ENCODE measurements at places on chromosomes 4 and X.

DNA sequence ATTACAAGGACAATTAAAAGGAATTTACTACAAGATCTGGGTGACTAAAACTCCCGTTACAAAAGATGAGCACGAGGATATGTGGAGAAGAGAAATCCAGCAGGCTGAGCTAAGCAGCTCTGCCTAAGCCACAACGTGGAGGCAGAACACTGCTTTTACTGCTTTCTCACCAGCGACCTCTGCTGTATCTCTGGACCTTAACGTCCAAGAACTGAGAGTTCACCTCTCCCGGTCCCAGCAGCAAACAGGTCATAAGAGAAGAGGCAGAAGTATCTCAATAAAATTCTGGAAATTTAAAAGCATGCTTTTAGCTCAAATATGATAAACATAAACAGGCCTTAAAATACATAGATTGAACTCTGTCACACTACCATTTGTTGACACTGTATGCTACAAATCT lies 81.0 kb downstream of the ADGRA3 start:
- DNase-seq, result no peak

- no peak for DNase-seq
Observed at GRCh38 chrX:47574547-47575301, 7.5 kb upstream of the TIMP1 start.

- DNase-seq, result no peak
Observed at GRCh38 chrX:8192276-8192675, 21.2 kb upstream of the VCX2 start.

DNA sequence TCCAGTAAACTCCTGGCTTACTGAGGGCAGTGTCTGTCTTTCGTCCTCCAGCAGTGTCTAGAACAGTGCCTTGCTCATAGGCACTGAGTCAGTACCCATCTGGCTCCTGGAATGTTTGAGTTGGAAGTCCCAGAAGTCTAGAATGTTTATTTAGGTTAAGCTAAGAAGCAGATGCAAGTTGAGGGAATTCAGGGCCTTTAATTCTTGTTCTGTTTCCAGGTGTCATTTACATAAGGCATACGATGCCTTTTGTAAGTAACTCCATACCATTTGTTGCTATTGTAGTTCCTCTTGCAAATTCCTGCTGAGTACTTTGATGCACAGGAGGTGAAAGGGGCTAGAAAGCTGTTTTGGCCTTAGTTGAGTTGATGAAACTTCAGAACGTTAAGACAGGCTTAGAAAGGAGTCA lies 22.2 kb downstream of the ARHGAP10 start:
- DNase-seq, result no peak

DNA sequence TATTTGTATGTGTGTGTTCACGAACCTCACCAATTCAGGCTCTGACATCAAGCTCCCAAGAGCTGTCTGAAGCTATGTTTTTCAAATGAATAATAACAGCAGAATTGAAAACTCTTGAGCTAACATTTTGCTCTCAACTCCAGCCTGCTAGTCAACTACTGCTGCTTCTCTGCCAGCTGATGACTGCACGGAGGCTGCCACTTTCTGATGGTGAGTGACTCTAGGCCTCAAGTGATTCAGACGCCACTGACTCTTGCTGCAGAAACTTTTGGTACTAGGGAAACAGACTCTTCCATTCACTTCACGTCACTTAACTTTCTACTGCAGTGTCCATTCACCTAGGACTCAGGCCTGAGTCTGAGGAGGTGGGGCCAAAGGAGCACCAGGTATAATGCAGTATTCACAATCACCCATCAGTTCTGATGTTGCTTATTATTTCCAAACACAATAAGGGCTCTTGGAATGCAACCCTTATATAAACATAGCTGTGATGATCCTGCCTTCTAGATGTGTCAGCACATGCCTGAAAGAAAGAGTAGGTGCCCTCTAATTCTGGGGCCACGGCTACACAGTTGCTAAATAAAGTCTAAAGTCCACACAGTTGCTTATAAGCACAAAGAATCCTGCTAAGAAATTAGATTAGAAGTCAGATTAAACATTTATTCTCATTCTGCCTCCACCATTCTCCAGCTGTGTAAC lies 16.0 kb downstream of the PRDM8 start:
- no peak for DNase-seq

DNA sequence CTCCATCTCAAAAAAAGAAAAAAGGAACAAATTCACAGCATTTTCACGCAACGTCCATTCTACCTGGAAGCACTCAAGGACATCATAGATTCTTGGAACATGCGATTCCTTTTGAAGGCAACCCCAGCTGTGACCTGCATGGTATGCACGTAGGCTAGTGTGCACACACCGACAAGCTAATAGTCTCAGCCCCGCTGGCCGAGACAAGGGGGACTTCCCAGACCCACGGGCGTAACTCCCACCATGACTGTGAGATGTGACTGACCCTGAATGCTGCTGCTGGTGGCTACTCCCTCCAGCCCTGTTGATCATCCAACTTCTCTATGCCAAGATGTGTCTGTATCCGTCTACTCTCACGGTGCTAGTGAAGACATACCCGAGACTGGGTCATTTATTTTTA lies 78.3 kb downstream of the CRLF2 start:
- no peak for DNase-seq
